ENCODE measurements at places on chromosomes 7 and 10. TPM values are rescaled to one million over a fixed set of nuclear protein-coding genes. Genes with fewer than 3 reads are reported as not detected.

Gene SLC12A9
- 16.2 TPM for total RNA-seq

Gene NEBL
- 3.2 TPM for total RNA-seq

Gene TMEM196
- total RNA-seq = not detected

Gene BUB3
- total RNA-seq = 113 TPM

Gene AGR2
- total RNA-seq = not detected

Gene IDE
- total RNA-seq = 27.1 TPM

Gene EPDR1
- 27.7 TPM for total RNA-seq

Gene ELAPOR2
- total RNA-seq = 1.3 TPM

Gene FMC1
- total RNA-seq = 6.3 TPM

Gene SEPHS1
- total RNA-seq = 47.7 TPM

Gene PRSS1
- total RNA-seq = not detected

Gene CALML5
- not detected for total RNA-seq

Gene CAMK2B
- 0.97 TPM for total RNA-seq

Gene EIF5AL1
- 0.18 TPM for total RNA-seq

Gene COMTD1
- 11.0 TPM for total RNA-seq

Gene VAX1
- not detected for total RNA-seq

Gene C10orf105
- not detected for total RNA-seq

Gene PDE6C
- total RNA-seq = not detected

Gene DGKB
- under 0.01 TPM for total RNA-seq

Gene GPR15LG
- not detected for total RNA-seq

Gene PTPRZ1
- not detected for total RNA-seq

Gene GDF2
- not detected for total RNA-seq

Gene LRRC18
- not detected for total RNA-seq

Gene MEOX2
- total RNA-seq = 0.81 TPM

Gene EBLN1
- not detected for total RNA-seq

Gene CALN1
- total RNA-seq = not detected

Gene BZW2
- total RNA-seq = 56.7 TPM

Gene RGR
- not detected for total RNA-seq

Gene ENTPD1
- 6.5 TPM for total RNA-seq

Gene SPAG6
- not detected for total RNA-seq

Gene ETV1
- 6.3 TPM for total RNA-seq

Gene C10orf71
- not detected for total RNA-seq

Gene CALHM1
- not detected for total RNA-seq

Gene HYAL4
- not detected for total RNA-seq

Gene NUTM2E
- not detected for total RNA-seq

Gene LDB3
- total RNA-seq = 0.18 TPM

Gene GNAI1
- total RNA-seq = 37.2 TPM

Gene MINDY4
- 7.9 TPM for total RNA-seq

Gene TLL2
- under 0.01 TPM for total RNA-seq

Gene CFAP43
- not detected for total RNA-seq

Gene SLC39A12
- total RNA-seq = not detected

Gene ITGB8
- 11.5 TPM for total RNA-seq

Gene NPTX2
- 88.5 TPM for total RNA-seq

Gene CNNM1
- total RNA-seq = 0.16 TPM

Gene PIP
- total RNA-seq = 0.32 TPM

Gene LRRC17
- 242 TPM for total RNA-seq

Gene MKI67
- total RNA-seq = 5.1 TPM

Gene NKX6-2
- not detected for total RNA-seq

Gene SKIDA1
- 0.18 TPM for total RNA-seq

Gene ABCC2
- total RNA-seq = 0.32 TPM

Gene MGAM2
- total RNA-seq = not detected

Data from cardiac atrium fibroblast (primary cell).